HCEC 1CT (cell line): ENCODE measurements at places on chromosomes 5 and 9.

DNA sequence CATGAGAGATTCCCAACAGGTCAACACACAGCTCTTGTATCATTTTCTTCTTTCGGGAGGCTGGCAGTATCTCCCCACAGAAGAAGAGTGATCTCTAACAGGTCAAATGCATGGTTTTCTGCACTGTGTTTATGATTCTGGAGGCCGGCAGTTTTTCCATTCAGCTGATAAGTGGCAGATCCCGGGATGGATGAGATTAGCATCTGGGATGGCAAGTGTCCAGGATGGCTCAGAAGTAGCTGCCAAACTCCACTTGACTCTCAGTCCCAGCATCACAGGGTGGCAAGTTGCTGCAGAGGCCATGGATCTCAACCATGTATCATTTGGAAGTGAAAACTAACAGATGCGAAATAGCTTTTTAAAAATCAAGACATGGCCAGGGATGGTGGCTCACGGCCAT, 97.8 kb upstream of the SLC44A1 start:
- DNase-seq, result no peak

DNA sequence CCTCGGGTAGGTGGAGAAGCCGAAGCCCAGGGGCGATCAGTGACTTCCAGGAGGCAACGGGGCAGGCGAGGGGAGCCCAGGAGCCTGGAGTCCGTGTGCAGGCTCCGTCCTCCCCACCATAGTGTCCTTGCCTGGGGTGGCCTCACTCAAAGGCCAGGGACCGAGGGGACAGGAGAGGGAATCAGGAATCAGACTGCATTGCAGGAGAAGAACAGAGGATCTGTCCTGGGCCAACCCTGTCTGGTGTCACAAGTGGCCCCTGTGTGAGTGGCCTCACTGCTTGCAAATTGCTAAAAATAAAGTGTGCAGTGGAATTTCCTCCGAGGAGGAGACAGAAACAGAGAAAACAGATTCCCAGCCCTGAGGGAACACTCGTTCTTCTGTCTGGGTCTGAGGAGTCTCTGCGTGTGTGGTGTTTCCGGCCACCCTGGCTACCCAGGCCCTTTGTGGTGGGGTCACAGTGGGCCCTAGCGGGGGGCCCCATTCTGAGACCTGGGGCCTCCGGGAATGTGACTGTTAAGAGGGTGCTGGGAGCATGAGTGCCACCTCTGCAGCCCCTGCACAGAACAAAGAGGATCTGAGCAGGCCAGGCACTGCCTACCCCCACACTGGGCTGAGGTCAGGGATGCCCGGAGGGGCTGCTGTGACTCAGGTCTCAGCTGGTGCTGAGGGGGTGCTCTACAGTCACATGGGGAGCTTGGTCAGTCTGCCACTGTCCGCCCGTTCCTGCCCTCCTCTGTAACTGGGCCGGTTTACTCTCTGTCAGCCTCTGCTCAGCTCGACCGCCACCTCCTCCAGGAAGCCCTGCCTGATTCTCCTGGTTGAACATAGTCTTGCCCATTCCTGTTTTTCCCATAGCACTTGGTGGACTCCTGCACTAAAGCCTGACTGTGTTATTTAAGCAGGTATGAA, 7.4 kb downstream of the TRAF1 start:
- no peak for DNase-seq

DNA sequence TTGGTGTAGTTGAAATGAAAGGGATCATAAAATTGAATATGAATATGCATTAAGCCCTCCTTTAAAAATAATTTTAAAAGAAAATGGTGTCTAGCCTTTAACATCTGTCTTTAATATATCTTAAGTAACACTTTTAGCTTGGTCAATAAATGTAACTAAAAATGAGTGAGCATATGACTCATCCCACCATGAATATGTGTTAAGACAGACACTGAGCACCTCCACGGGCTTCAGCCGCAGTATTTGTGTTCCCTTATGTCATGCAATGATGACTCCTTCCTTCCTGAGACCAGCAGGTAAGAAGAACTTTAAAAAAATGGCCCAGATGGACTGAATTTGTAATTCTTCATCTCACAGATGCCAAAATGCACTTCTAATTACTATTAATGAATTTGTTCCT, 563.2 kb downstream of the NR2F1-AS1 start:
- peak; percentile 78 for DNase-seq

DNA sequence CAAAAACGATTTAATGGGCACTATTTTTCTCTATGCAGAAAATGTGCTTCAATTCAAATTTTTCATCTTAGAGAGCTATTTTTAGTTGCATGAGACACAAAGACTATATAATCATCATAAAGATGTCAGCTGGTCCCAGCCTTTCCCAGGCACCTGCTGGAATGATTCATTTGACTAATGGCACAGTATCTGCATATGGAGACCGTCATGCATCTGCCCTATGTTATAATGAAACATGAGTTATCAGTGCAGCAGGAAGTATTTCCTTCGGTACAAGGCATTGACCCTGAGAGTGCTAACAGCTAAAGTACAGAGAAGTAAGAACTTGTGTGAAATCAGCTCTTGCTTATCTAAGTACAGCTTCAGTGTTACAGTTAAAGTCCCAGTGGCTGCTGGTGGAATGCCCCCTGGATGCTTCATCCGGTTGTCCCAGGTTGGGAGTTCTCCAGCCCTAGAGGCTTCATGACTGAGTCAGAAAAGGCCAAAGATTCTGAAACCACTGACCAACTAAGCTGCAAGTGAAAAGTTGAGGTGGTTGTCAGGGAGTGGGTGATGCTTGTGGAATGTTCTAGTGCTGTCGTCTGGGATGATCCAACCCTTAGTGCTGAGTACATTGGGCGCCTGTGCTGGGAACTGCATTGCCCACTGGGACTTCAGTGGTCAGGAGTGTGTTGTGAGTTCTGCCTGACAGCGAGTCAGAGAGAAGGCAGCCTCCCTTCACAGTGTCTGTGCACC, 57.2 kb downstream of the MTRR start:
- DNase-seq, result peak; percentile 92

DNA sequence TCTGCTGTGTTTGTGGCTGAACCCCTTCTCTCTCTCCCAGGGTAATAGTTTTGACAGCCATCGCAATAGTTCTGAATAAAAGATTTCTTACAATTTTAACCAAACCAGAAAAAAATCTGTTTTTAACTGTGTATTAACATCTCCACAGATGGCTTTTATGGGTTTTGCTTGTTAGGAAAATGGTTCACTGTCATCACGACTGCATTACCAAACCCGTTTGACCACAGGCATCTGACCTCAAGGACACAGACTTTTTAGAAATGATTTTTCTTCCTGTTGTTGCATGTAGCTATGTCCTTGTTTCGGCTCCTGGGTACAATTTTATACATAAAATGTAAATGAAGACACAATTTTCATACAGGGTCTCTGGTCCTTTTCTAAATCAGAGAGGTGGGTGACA, 316.1 kb downstream of the IRX1 start:
- DNase-seq, result no peak

DNA sequence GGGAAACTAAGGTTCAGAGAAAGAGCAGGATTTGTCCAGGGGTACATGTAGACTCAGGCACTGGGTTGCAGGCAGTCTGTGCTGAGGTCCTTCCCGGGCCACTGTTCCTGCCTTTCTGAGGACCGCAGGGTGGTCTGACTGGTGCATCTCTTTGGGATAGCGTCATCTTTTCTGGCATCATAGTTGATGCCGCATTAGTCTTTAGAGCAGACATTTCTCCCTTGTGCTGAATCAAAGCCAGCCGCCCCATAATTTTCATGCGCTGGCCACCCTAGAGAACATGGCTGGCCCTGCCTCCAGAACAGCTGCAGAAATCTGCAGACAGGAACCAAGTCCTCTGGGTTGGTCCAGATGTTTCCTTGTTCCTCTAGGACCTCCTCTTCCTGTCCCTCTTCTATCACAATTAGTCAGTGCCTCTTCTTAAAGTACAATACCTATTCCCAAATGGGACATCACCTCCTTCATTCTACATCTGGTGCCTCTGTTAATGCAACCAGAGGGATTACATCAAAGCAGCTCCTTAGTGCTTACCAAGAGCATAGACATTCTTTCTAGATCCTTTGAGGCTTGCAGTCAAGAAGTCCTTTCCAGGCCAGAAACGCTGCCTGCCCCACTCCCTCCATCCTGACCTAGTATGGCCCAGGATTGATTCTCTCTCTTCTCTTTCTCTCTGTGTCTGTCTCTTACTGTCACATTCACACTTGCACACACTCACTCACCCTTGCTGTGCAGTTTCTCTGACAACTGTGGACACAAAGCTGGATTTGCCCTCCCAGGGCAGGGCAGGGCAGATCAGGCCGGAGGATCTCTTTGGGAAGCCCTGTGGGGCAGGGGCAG, 42.0 kb upstream of the ORM1 start:
- DNase-seq, result no peak
